Suppressor macrophage treated with lipopolysaccharide for 4 hours (primary cell): ENCODE measurements at places on chromosomes 7 and 10.

DNA sequence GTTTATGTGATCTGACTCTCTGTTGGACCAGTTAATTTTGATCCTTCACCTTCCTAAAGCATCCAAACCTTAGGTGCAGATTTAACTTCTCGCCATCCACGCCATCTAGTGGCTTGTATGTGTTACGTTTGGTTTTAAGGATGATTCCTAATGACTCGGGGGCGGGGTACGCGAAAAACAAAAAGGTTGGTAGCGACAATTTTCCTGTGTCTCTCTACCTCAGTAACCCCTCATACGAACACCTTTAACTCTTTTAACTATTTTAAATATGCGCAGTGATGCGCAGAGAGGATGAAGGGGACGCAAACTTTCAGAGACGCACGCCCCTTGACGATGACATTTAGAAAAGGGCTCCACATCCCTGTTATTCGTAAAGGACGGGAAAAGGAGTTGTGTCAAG lies 714 bp upstream of the KCND2 start:
- DNase-seq, result peak; percentile 24

- no peak for DNase-seq
Observed at GRCh38 chr10:76324283-76324682, 892.9 kb downstream of the LRMDA start.

DNA sequence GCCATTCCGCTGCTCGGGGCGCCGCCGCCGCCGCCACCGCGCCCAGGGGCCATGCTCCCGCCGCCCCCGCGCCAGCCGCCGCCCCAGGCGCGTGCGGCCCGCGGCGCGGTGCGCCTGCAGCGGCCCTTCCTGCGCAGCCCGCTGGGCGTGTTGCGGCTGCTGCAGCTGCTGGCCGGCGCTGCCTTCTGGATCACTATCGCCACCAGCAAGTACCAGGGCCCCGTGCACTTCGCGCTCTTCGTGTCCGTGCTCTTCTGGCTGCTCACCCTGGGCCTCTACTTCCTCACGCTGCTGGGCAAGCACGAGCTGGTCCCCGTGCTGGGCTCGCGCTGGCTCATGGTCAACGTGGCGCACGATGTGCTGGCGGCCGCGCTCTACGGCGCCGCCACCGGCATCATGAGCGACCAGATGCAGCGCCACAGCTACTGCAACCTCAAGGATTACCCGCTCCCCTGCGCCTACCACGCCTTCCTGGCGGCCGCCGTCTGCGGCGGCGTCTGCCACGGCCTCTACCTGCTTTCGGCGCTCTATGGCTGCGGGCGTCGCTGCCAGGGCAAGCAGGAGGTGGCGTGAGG lies 383 bp downstream of the MARVELD1 start:
- peak; percentile 71 for DNase-seq

- no peak for DNase-seq
Observed at GRCh38 chr7:29980151-29980550, 9.4 kb downstream of the SCRN1 start.

GRCh38 chr7:93262535-93262934 lies 30.4 kb downstream of the VPS50 start:
- DNase-seq, result no peak

GRCh38 chr7:44403176-44403759 lies 77.9 kb upstream of the CAMK2B start:
- DNase-seq, result no peak

DNA sequence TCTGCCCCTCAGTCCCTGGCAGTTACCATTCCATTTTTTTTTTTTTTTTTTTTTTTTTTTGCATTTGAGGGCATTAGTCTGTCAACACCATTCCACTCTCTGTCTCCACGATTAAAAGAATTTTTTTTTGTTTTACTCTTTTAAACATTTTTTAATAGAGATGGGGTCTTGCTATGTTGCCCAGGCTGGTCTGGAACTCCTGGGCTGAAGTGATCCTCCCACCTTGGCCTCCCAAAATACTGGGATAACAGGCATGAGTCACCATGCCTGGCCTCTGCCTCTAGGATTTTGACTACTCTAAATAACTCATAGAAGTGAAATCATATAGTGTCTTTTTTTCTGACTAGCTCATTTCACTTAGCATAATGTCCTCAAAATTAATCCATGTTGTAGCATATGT lies 16.5 kb upstream of the CLDN3 start:
- DNase-seq, result no peak

GRCh38 chr7:106611911-106612310 lies 49.0 kb downstream of the CCDC71L start:
- DNase-seq, result no peak

DNA sequence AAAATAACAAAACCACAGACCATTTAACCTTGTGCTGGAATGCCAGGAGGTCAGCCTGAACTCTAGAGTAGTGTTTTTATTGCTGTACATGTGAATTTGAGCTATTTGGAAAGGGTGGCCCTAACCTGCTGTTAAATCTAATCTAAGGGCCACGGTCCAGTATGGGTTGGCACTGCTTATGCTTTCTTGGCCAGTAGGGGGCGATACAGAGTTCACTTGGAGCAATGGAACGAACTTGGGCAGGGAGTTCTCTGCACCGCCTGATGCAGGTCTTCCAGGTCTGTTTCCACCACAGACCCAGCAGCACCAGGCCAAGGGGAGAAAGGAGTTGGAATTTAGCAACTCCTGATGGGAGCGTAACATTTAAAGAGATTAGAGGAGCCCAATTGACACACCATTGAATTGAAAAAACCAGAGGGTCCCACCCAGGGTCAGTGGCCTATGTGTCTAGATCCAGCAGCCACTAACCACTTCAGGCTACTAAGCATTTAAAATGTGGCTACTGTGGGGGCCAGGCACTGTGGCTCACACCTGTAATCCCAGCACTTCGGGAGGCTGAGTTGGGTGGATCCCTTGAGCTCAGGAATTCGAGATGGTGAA lies 75.7 kb upstream of the EFCAB10 start:
- DNase-seq, result peak; percentile 71

DNA sequence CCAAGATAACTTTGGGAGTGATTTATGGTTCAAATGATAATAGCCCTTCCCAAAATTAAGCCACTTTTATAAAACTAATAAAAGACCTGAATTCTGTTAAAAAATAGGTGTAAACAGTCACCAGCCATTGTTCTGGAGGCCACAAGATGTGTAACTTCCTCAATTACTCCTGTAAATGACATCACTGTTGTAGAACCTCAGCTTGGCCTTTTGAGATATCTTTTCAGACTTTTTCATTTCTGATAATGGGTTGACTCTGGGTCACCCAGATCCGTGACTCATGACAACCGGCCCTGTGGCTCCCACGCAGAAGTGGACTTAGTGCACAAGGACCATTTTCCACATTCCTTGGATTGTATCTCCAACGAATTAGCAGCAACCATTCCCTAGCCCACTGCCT lies 106.6 kb downstream of the DKK1 start:
- DNase-seq, result no peak
